ENCODE measurements at places on chromosomes 7 and 10.

- no peak for DNase-seq
Observed at GRCh38 chr10:21814866-21815265, 188.7 kb downstream of the DNAJC1 start.

DNA sequence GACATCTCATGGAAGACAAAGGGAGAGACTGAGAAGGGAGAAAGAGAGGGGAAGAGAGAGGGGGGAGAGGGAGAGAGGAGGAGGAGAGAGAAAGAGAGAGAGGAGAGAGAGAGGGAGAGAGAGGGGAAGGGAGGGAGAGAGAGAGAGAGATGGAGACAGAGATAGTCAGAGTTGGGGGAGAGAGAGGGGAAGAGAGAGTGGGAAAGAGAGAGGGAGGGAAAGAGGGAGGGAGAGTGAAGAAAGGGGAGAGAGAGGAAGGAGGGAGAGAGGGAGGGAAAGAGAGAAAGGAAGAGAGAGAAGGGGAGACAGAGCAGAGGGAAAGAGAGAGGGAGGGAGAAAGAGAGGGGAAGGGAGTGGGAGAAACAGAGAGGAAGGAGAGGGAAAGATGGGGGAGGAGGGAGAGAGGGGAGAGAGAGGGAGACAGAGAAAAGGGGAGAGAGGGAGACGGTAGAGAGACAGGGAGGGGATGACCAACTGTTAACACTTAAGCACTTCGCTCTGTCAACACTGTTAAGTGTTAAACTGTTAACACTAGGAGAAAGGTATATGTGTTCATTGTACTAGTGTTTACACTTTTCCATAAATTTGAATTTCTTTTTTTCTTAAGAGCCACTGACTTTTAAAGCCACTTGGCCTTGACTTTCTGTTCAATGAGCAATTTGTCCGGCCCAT, 21.8 kb upstream of the SDK1 start:
- no peak for DNase-seq

GRCh38 chr7:36871863-36872262, 147.6 kb upstream of the AOAH start:
- DNase-seq, result no peak

- no peak for DNase-seq
Observed at GRCh38 chr10:127947211-127947610, 40.3 kb downstream of the PTPRE start.

DNA sequence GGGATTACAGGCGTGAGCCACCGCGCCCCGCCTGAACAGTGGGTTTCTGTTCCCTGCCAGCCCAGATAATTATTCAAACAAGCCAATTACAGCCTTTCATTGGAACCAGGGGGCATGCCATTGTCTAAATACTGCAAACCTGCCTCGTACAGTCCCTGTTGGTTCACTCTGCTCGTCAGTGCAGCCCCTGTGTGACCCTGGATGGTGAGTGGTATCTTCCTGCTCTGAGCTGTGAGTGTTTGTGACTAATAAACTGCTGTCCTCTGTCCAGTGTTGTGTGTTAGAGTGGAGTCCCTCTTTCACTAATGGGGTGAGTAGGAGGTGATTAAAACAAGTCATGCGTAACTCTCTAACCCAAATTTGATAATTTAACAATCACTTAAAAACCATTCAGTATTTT, 176.5 kb upstream of the FAM3C start:
- no peak for DNase-seq

DNA sequence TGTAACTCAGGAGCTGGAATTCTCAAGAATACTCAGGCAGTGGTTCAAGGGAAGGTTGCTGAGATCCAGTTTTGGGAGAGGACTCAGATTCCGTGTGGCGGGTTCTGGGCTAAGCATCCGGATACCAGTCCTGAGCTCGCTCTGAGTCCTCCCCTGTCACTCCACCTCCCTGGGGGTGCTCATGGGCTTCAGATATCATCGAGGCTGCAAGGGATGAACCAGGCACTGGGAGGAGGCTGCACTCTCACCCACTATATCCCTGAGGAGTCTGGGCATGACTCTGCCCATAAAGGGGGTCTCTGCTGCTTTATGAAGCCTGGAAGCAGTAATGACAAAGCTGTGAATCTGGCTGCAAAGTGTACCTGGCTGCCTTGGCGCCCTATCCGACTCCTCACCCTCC, 188.5 kb downstream of the TNS3 start:
- no peak for DNase-seq

GRCh38 chr7:120717166-120717565, 140.8 kb downstream of the TSPAN12 start:
- DNase-seq, result no peak

- no peak for DNase-seq
Observed at GRCh38 chr7:33044401-33044718, 18.2 kb downstream of the NT5C3A start.

DNA sequence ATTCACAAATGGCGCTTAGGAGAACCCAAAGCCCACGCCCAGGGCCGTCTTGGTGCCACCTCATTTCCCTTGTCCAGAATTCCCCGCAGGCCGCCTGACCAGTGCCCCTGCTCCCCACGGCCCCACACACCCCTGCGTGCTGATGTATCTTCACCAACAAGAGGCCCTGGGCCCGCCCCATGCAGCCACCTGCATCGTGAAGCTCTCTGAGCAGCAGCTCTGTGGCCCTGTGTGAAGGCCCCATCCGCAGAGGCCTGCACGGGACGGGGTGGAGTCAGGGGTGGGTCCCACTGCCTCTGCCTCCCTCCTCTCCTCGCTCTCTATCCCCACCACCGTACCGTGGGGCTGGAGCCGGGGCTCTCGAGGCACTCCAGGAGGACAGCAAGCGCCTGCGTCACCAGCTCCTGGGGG, 14.7 kb downstream of the BRAT1 start:
- DNase-seq, result no peak

- DNase-seq, result no peak
Observed at GRCh38 chr7:937856-938484, 16.5 kb downstream of the ADAP1 start.

- no peak for DNase-seq
Observed at GRCh38 chr7:101140746-101141382, 13.4 kb upstream of the AP1S1 start.

- no peak for DNase-seq
Observed at GRCh38 chr10:114801411-114801813, 20.2 kb upstream of the FHIP2A start.

DNA sequence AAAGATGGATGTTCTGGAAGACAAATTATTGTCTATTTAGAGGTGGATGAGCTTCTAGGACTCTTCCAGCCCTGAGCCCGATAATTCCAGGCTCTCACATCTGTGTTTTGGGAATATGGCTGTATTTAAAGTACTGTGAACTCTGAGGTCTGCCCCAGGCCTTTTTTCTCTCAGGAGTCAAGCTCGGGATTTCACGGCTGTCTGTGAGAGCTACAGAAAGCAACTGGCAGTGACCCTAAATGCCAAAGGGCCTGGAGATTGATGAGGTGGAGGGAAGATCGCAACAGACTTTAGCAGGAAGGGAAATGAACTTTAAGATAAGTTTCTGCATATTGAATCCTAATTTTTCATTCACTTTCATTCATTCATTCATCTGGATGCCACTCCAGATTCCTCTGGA, 51.0 kb upstream of the COL13A1 start:
- DNase-seq, result no peak

DNA sequence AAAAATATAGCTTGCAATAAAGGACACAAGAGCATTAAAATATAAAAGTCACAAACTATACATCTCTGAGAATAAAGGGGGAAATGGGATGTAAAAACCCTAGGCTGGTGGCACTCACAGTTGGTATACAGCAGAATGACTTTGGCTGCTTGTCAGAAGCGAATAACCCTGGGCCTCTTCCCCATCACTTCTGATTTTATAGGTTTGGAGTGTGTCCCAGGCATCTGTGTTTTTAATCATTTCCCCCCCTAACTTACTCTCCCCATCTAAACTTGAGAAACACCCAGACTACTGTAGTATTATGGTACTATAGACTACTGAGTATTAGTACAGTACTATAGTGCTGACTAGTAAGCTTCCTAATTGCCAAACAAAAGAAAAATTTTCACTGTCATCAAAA, 1.8 kb upstream of the RPA3 start:
- no peak for DNase-seq

DNA sequence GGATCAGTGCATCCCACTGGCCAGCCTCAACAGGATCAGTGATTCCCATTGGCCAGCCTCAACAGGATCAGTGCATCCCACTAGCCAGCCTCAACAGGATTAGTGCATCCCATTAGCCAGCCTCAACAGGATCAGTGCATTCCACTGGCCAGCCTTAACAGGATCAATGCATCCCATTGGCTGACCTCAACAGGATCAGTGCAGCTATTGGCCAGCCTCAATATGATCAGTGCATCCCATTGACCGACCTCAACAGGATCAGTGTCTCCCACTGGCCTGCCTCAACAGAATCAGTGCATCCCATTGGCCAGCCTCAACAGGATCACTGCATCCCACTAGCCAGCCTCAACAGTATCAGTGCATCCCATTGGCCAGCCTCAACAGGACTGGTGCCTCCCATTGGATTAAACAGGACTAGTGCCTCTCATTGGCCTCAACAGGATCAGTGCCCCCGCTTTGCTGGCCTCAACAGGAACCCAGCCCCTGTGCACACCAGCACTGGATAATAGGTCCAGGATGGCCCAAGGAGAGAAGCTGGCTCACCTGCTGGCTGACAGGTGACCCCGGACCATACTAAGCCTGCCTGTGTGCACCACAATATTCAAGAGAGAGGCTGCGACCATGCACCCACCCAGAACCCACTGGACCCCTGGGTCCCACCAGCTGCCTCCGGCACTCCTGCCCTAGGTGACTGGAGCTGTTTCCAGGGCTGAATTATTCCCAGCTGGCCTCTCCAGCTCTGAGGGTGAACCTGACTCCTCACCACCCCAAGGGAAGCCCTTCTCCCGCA, 59.9 kb downstream of the PDGFA start:
- DNase-seq, result no peak

DNA sequence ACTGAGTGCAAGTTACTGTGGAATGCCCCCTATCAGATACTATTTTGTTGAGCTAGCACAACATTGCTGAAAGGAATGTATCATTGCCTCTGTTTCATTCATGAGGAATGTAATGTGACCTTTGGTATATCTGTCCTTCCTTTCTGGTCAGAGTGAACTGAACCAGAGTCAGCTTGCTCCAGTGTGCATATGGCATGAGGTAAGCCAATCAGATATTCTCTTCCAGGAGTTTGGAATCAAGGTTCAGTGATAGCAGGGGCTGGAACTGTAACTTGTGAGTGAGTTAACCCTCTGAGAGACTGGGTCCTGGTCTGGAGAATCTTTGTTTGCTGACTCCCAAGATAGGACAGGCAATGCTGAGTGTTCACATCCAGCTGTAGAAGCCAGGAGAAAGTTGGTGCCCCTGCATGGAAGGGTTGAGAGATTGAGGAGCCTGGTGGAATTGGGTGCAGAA, 45.3 kb upstream of the OSBPL3 start:
- DNase-seq, result no peak

DNA sequence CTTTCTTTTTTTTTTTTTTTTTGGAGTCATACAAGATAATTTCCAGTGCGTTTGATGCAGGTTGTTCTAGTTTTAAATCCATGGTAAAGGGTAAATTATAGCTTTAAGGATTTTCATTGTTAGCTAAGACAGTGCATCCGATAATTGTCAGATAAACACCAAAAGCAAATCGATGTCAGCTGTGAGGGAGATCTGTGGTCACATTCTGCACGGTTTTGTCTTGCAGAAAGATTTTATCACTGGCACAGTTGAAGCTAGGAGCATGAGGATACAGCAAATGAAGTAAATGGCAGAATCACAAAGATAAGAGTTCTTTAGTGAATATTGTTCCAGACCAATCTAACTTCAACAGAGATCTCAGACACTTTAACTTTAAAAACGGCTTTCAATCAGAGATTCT, 648.8 kb upstream of the COBL start:
- no peak for DNase-seq

- no peak for DNase-seq
Observed at GRCh38 chr10:71290331-71290730, 28.7 kb upstream of the SLC29A3 start.

DNA sequence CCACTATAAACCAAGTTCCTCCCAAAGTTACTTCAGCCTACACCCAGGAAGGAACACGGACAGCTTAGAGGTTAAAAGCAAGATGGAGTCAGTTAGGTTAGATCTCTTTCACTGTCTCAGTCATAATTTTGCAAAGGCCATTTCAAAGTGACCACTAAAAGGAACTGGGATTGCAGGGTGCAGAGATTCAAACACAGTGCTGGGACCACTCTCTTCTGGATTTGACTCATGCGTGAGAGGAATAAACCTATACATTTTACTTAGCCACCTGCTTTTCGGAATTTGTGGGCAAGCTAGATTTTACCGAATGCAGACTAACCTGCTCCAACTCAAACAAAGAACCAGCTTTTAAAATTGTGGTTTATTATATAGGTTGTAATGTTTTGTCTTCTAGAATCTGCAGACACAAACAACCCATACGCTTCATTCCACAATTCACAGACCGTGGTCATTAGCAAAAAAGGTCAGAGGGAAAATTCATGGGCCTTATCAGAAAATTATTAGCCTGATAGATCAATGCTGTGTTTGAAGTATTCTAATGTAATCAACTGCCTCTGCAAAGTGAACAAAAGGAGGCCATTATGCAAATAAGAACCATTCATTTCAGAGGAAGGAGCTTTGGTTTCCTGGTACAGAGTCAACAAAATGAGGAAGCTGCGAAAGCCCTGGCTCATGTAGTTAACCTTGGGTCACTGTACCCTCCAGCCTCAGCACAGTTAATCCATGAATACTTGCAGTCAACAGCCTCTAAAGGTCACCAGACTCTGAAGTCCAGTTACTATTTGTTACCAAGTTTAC, 342.7 kb upstream of the KLF6 start:
- DNase-seq, result no peak

- DNase-seq, result no peak
Observed at GRCh38 chr7:132141109-132141508, 435.2 kb downstream of the PLXNA4 start.

- DNase-seq, result no peak
Observed at GRCh38 chr7:44694766-44695165, 53.9 kb upstream of the ZMIZ2 start.

GRCh38 chr7:70132226-70132851, 534.1 kb downstream of the AUTS2 start:
- no peak for DNase-seq

GRCh38 chr10:102269017-102269416, 23.7 kb downstream of the GBF1 start:
- no peak for DNase-seq

DNA sequence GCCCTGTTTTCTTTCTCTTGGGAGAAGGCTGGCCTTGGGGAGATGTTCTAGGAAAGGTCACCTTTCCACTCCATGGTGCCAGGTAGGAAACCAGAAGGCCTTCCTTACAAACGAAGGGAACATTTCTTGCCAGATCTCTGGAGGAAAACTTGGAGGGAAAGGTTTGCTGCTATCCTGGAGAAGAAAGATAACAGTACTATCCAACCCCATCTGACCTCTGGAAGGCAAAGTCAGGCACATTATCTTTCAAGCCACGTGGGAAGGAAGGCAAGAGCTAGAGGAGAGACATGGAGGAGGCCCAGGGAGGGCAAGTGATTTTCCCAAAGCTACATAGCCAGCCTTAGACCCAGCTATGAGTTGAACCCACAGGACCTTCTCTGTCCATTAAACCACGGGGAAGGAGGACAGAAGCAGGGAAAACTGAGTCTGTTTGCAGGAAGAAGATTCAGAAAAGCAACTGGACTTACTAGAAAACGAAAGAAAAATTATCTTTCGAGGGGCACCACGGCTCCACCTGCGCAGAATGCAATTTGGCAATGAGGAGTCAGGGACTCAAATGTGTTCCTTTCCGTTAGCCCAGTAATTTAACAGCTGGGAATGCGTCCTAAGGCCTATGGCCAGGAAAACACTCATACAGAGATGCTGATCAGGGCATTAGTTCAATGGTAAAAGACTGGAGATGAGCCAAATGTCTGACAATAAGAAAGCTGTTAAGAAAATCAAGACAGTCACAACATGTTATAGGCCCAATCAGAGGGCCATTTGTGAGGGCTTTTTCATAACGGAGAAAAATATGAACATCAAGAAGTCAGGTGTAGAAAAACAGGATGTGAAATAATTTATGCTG, 32.0 kb upstream of the PSAP start:
- DNase-seq, result no peak
